Stimulated activated CD4-positive, alpha-beta T cell treated with anti-CD3 and anti-CD28 coated beads, TNF-alpha, amount 100 ng/mL, for 24 hours (primary cell): ENCODE measurements at places on chromosomes 3 and 15.

DNA sequence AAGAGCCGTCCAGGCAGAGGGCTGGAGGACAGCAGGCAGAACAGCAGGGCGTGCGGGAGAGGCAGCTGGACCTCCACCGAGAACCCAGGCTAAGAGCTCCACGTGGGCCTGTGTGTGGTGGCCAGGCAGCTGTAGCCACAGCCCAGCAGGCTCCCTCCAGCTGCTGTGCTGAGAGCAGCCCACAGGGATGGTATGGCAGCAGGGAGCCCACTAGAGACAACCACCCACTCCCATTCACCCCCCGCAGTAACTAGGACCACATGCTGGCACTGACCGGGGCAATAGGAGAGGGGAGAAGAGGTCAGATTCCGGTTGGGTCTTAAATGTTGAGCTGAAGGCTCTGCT lies 25.6 kb upstream of the MUSTN1 start:
- DNase-seq: no peak

GRCh38 chr3:56294286-56294685 lies 174.0 kb downstream of the ERC2 start:
- DNase-seq: no peak

GRCh38 chr3:44782891-44783290 lies 21.3 kb downstream of the KIF15 start:
- DNase-seq: no peak

DNA sequence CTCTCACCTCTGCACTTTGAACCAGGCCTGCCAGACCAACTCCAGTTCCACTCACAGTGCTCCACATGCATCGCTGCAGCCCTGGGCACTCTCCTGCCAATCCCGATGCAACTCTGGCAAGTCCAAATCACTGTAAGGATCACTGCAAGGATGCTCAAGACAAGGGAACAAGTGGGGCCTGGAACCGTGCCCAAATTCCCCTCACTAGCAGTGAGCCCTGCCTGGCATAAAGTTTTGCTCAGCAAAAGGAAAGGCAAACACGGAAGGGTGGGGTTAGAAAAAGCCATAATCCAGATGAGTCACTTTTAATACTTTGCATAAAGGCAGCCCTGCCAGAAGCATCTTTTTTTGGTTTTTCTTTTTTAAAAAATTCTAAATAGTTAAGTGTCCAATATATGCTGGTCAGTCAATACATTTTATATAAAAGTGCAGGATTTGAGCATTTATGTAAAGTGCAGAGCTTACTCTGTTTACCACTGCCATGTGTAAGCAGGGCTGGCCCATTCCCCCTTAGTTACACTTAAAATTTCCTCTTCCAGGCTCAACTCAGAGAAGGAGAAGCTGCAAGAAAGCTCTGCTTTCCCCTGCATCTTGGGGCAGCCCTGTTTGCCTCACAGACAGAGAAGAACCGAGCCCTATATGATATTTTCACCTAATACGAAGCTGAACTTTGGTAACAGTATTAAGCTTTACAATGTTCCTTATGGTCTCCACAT lies 102.2 kb downstream of the CD47 start:
- no peak for DNase-seq

GRCh38 chr3:171895900-171896299 lies 52.8 kb downstream of the TMEM212 start:
- DNase-seq: no peak

DNA sequence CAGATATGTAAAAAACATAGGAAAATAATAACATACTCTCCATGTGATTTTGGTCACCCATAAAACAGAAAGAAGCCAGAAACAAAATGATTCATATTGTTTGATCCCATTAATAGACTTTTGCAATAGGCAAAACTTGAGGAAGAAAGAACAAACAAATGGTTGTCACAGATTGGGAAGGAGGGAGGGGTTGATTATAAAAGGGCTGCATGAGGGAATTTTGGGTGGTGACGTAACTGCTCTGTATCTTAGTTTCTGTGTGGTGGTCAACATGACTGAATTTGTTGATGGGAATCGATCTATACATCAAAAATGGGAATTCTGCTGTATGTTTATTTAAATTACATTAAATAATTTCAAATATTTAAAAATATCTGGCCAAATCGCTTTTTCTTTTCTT lies 86.3 kb downstream of the P3H2 start:
- DNase-seq: no peak

DNA sequence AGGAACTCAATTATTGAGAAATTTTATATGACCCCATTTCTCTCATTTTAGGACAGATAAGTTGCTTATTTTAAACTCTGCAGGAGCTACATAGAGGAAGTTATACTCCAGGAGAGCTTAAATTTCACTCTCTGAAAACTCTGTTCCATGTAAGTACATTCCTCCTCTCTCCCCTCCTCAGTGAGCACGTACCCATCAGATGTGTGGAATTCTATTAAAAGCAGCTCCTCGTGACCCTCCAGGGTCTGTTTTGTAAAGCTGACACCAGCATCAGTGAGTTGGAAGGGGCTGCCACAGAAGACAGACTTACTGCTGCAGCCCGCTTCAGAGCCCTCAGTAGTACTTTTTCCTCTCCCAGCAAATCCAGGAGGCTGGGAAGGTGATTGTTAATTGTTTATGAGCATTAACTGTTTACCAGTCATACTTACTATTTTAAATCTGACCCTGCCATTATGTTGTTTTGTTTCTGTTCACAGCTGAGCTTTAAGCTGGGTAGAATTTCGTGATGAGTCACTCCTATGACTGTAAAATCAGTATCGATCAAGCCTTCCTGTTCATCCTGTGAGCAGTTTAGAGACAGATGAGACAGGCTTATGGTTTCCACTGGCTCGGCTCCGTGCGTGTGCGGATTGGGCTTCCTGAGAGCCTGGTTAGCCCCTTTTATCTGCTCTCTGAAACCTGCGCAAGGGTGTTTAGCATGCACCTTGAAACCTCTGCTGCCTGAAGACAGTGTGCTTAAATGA lies 20.4 kb downstream of the IGF1R start:
- DNase-seq: no peak

- no peak for DNase-seq
Measured at GRCh38 chr3:169907476-169907875, 3.9 kb upstream of the SAMD7 start.

DNA sequence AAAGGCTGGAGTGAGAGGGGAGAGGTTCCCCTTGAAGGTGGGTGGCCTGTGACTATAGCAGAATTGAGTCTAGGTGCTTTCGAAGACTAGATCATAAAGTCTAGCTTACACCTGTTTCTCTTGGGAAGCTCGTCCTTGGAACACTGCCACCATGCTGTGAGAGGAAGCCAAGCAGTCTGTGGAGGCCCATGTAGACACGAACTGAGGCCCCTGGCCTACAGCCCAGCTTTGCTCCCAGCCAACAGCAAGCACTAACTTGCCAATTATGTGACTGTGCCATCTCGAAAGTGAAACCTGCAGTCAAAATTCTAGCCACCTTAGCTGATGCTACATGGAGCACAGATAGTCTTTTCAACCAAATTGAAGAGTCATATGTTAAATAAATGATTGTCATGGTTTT lies 190.5 kb upstream of the NECTIN3 start:
- no peak for DNase-seq
